Activated CD8-positive, alpha-beta memory T cell treated with anti-CD3 and anti-CD28 coated beads, Interleukin-2, amount 10 ng/mL, durations not matched to agents 7 days and 5 days (primary cell): ENCODE measurements at places on chromosomes 3 and 15. TPM values are rescaled to one million over a fixed set of nuclear protein-coding genes. Genes with fewer than 3 reads are reported as not detected.
A peak's percentile ranks its signal among the peaks of the same experiment; 100 is the strongest.

GRCh38 chr3:72664184-72664975 lies 183.9 kb downstream of the SHQ1 start:
- DNase-seq = no peak
- no peaks in the 10 kb centered on the region for H3K27me3 ChIP-seq
- no peaks in the 10 kb centered on the region for H3K36me3 ChIP-seq
- H3K4me3 ChIP-seq = no peak overlapping the region

DNA sequence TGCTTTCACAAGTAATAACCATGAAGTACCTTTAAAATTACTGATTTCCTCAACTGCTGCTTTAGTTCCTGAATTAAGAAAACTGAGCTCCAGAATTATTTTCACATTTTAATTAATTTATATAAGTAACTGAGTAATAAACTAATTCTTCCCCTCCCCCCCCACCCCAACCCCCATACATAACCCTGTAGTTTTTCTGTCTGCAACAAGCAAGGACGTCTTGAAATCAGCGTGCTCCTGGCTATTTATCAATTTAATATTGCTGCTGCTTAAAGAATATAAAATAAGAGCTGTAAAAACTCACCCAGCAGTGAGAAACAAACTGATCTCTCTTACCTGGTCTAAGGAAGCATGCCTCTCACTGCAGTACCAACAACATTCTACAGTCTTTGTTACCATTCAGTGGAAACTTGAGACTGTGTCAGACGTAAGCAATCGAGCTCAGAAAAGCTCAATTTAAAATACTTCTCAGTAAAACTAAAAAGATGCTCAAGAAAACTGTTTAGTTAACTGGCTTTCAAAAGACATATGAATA lies 121.0 kb downstream of the TFDP2 start:
- peak overlapping the region; percentile 73 for H3K4me3 ChIP-seq
- no peaks in the 10 kb centered on the region for H3K27me3 ChIP-seq
- peak overlapping the region; percentile 60 for H3K27ac ChIP-seq
- peaks cover 16% of the 10 kb centered on the region for H3K4me1 ChIP-seq
- H3K36me3 ChIP-seq = no peaks in the 10 kb centered on the region
- DNase-seq = peak; percentile 42

DNA sequence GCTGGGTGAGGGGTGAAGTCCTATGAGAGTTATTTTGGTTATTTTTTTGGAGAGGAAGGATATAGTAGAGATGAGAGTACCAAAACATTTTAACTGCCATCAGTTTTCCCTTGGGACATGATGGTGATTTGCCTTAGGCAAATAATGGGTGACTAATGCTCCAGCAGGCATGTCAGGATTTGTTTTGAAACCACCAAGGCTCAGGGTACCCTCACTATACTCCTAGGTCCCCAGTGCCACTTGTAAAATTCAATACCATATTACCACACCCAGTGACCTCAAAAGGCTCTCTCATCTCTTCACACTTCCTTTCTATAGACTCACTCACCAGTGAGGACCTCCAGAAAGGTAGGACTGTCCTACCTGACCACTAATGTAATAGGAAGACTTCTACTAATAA lies 83.6 kb downstream of the WDR72 start:
- H3K36me3 ChIP-seq = no peaks in the 10 kb centered on the region
- no peaks in the 10 kb centered on the region for H3K27me3 ChIP-seq
- no peak for DNase-seq
- no peak overlapping the region for H3K27ac ChIP-seq
- no peak overlapping the region for H3K4me3 ChIP-seq

GRCh38 chr3:18134386-18135059 lies 290.6 kb downstream of the SATB1 start:
- no peaks in the 10 kb centered on the region for H3K27me3 ChIP-seq
- no peak overlapping the region for H3K4me3 ChIP-seq
- H3K4me1 ChIP-seq = no peaks in the 10 kb centered on the region

DNA sequence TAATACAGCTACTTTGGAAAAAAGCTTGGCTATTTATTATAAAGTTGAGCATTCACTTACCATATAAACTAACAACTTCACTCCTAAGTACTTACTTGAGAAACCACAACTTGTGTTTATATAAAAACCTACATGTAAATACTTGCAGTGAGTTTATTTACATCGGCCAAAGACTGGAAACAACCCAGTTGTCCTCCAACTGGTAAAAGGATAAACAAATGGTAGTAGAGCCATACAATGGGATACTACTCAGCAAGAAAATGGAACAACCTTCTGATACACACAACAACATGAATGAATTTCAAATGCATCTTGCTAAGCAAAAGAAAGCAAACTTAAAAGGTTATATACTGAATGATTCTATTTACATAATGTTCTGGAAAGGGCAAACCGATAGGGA lies 63.7 kb downstream of the SLC7A14 start:
- H3K36me3 ChIP-seq = no peaks in the 10 kb centered on the region
- H3K27me3 ChIP-seq = peaks cover 11% of the 10 kb centered on the region
- H3K27ac ChIP-seq = no peak overlapping the region
- no peak for DNase-seq
- H3K4me1 ChIP-seq = peaks cover 5% of the 10 kb centered on the region

- DNase-seq = peak; percentile 80
- H3K27ac ChIP-seq = no peak overlapping the region
- H3K27me3 ChIP-seq = peaks cover 88% of the 10 kb centered on the region
- H3K36me3 ChIP-seq = no peaks in the 10 kb centered on the region
Observed at GRCh38 chr15:57867970-57868798, 161.7 kb downstream of the POLR2M start.

DNA sequence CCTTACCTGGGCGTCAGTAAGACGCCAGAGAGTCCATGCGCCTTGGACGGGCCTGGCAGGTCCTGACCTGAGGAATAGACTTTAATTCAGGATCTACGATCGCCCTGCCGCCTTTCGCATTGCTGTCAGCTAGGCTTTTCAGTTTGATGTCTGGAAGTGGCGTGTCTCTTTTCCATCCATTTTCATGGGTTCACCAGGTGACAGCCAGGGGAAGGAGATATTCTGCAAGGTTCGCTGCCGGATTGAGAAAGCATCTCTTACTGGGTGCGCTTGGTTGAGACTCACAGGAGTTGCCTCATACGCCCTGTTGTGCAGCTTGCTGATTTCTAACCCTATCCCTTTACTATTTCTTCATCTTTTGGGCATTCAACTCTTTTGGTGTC lies 7.4 kb downstream of the EPHA3 start:
- H3K36me3 ChIP-seq = no peaks in the 10 kb centered on the region
- H3K27ac ChIP-seq = no peak overlapping the region
- no peak overlapping the region for H3K4me3 ChIP-seq
- peaks cover 9% of the 10 kb centered on the region for H3K27me3 ChIP-seq
- H3K4me1 ChIP-seq = peaks cover 5% of the 10 kb centered on the region

GRCh38 chr3:143644370-143645089 lies 203.7 kb downstream of the SLC9A9 start:
- no peaks in the 10 kb centered on the region for H3K4me1 ChIP-seq
- H3K4me3 ChIP-seq = no peak overlapping the region
- DNase-seq = no peak
- peaks cover 5% of the 10 kb centered on the region for H3K36me3 ChIP-seq
- H3K27ac ChIP-seq = no peak overlapping the region

DNA sequence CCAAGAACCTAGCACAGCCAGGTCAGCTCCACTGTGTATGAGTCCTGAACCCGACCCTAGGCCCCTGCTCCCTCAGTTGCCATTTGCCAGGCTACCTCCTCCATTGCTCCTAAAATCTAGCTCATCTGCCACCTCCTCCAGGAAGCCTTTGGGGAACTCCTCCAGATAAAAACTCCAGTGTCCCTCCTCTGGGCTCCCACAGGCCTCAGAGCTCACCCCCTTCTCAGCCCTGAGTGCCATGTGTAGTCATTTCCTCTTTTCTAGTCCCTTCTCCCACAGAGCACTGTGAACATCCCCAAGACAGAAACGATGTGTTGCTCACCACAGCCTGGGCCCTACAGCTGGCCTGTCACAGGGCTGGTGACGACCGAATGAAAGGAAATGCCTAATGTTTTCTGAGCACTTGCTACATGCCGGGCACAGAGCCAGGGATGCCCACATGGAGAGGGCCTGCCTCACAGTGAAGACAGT lies 61.0 kb downstream of the IQSEC1 start:
- H3K4me1 ChIP-seq = peaks cover 80% of the 10 kb centered on the region
- H3K27me3 ChIP-seq = no peaks in the 10 kb centered on the region
- peak overlapping the region; percentile 100 for H3K27ac ChIP-seq

- H3K4me3 ChIP-seq = no peak overlapping the region
- H3K27me3 ChIP-seq = no peaks in the 10 kb centered on the region
- H3K27ac ChIP-seq = no peak overlapping the region
- no peaks in the 10 kb centered on the region for H3K36me3 ChIP-seq
Observed at GRCh38 chr3:73839032-73839431, 214.3 kb upstream of the PDZRN3 start.

- no peak overlapping the region for H3K27ac ChIP-seq
- peak; percentile 82 for DNase-seq
- H3K4me1 ChIP-seq = peaks cover 34% of the 10 kb centered on the region
- no peak overlapping the region for H3K4me3 ChIP-seq
- no peaks in the 10 kb centered on the region for H3K27me3 ChIP-seq
Observed at GRCh38 chr3:111547631-111548030, 5.6 kb downstream of the CD96 start.

DNA sequence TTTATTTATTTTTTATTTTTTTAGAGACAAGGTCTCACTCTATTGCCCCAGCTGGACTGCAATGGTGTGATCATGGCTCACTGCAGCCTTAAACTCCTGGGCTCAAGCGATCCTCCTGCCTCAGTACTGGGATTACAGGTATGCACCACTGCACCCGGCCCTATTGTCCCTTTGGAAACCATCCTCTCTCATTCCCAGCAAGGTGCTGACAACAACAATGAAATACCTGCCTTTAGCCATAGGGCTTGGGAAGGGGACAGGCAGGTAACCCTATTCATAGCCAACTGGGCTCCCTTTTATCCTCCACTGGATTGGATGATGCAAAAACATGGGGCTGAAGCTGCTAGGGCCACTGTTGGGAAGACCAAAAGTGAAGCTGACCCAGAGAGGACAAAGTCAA lies 43.1 kb downstream of the SCAP start:
- H3K4me1 ChIP-seq = peaks cover 10% of the 10 kb centered on the region
- no peak overlapping the region for H3K4me3 ChIP-seq
- no peak for DNase-seq
- H3K27ac ChIP-seq = no peak overlapping the region

- no peaks in the 10 kb centered on the region for H3K36me3 ChIP-seq
- H3K27me3 ChIP-seq = no peaks in the 10 kb centered on the region
- H3K4me3 ChIP-seq = no peak overlapping the region
Observed at GRCh38 chr3:23275814-23276213, 72.7 kb downstream of the UBE2E2 start.

DNA sequence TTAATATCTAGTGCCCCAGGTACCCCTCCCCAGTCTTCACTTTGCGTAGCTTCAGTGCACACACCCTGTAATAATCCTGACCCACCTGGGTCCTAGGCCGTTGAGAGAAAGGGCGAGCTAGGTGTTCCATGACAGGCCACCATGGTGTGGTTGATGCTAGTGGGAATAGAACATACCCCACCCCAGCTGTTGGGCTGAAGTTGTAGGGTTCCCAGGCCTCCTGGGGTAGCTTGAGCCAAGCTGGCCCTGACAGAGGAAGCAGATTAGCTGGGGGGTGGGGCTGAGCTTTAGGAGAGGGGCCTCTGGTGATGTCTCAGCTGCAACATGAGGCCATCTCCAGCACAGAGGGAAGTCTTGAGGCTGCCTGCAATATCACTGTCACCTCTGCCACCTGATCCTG lies 40.5 kb downstream of the RAB11A start:
- no peak overlapping the region for H3K27ac ChIP-seq
- no peaks in the 10 kb centered on the region for H3K27me3 ChIP-seq
- H3K4me1 ChIP-seq = no peaks in the 10 kb centered on the region

DNA sequence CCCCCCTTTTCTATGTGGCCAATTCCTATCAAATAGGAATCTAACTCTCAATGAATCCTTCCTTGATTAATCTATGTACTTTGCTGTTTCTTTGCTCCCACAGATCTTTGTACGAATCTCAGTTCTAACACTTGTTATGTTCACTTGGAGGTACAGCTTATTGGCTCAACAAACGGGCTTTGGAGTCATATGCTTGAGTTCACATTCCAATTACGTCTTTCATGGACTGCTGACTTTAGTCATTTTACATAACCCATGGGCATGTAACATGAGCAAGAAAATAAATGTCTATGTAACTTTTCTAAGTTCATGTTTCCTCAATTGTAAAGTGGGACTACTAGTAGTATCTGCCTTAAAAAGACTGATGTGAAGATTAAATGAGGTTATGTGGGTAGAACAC lies 123.2 kb upstream of the TBC1D5 start:
- no peaks in the 10 kb centered on the region for H3K36me3 ChIP-seq
- no peak overlapping the region for H3K4me3 ChIP-seq
- peaks cover 29% of the 10 kb centered on the region for H3K27me3 ChIP-seq

DNA sequence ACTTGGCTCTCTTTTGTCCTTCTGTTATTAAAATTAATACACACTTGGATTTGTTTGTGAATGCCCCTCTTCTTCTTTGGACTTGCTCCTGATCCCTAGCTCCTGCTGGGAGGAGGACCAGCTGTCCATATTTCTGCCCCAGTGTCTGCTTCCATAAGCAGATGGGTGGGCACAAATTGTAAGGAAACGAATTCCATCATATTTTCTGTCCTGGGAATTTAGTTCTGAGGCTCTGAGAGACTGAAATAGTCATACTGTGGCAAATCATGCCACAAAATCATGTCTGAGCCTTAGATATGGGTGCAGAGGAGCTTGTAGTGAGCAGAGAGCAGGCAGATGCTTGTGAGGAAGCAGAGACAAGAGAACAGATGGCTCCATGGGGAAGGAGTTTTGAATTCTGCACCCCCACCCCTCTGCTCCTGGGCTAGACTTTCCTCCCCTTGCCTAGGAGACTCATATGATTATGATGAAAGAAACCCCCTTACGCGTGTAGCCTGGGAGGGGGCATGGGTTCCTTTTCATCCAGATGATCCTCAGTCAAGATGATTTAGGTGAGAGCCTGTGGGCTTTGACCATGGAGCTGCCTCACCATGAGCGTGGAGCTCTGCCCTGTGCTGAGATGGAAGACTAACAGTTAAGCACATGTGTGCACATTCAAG lies 50.6 kb downstream of the SV2B start:
- H3K4me1 ChIP-seq = no peaks in the 10 kb centered on the region
- no peak overlapping the region for H3K4me3 ChIP-seq
- no peak overlapping the region for H3K27ac ChIP-seq
- no peak for DNase-seq
- no peaks in the 10 kb centered on the region for H3K36me3 ChIP-seq
- peaks cover 41% of the 10 kb centered on the region for H3K27me3 ChIP-seq

DNA sequence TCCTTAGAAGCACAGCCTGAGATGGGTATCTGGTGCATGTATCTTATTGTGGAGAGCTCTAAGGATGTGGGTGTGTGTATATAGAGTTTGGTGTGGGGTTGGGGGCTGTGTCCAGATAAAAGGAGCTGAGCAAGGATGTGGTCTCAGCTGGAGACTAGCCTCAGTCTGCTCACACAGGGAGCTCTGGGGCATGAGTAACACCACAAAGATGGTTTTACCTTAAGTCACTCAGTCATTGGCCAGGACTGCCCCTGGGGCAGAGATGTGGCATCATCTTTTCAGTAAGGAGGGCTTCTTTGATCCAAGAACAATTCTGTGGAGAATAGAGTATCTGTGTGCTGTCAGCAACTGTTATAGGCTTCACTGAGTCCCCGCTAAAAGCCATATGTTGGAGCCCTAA lies 163.4 kb upstream of the NUDT16 start:
- H3K4me3 ChIP-seq = no peak overlapping the region
- no peaks in the 10 kb centered on the region for H3K36me3 ChIP-seq
- H3K4me1 ChIP-seq = peaks cover 8% of the 10 kb centered on the region
- no peaks in the 10 kb centered on the region for H3K27me3 ChIP-seq
- no peak for DNase-seq
- no peak overlapping the region for H3K27ac ChIP-seq

The SLC6A20 gene
- total RNA-seq = not detected

The KBTBD12 gene
- not detected for total RNA-seq

The TRPM1 gene
- total RNA-seq = not detected

The ZNF660 gene
- total RNA-seq = 0.18 TPM

The GAP43 gene
- total RNA-seq = not detected
